ENCODE measurements at places on chromosomes 3 and 15.

- DNase-seq = no peak
These were observed 82.2 kb upstream of the VEPH1 start for GRCh38 chr3:157585386-157585785.

DNA sequence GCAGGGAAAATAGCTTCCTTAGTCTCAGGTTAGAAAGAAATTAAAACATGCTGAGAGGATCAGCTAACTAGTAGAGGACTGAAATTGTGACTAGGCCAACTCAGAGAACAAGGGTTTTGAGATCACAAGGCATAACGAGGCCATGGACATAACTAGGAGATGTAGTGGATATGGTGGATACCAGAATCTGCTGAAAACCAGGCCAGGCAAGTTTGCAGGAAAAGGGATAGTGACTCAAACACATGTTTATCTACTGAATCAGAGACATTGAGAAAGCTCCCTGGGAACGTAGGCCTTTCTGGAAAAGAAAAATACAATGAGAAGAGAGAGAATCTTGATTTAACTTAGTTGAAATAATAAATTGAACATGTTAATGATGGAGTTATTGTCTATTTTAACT is 326.5 kb upstream of the GBE1 start:
- no peak for DNase-seq

DNA sequence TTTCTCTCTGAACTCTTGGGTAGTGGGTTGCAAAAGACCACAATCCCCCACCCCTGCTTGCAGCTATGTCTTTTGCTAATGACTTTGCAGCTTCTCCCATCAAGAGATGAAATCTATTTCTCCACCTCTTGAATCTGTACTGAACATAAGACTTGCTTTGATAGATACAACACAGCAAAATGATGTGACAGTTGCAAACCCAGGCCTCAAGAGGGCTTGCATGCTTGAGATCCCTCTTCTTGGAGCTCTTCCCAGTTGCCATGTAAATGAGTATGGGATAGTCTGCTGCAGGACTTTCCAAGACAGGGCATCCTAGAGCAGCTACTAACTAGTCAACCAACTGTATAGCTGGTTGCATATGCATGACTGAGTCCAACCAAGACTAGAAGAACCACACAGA is 783.6 kb downstream of the PDCD6IP start:
- DNase-seq = no peak

DNA sequence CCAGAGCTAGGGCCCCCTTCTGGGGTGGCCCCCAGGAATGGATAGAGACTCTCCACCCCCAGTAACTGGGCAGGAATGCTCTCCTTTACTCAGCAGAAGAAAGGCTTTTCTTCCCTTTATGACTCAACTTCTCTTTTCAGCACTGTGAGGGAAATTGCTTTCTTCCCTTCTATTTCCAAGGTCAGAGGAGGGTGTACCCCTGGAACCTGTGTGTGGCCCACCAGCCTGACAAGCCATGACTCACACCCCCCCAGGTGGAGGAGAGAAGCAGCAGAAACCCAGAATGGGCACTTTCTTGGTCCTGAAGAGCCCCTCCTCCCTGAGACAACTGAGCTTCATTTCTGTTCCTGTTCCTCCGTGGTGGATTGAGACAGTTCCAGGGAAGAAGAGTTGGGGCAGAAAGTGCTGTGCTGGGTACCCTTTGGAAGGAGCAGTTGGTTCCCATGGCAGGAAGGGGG is 2.7 kb upstream of the ANKRD63 start:
- DNase-seq = no peak

DNA sequence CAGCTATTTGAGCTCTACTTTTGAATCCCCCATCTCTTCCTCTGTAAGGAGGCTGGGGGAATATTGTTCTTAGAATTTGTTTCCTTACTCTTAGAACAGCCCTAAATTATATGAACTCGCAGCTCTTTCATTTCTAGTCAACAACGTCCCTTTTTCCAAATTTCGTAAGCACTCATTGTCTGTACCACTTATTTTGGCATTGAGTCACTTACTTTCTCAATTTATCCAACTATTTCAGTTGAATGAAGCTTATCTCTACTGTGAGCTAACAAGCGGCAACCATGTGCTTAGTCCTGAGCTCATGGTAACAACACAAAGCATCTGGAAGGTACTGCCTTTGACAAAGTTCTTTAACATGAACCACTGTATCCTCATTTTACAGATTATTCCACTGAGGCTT is 191.1 kb downstream of the GREM1 start:
- no peak for DNase-seq

GRCh38 chr3:169143506-169143905 is 520.0 kb downstream of the MECOM start:
- DNase-seq = no peak

- no peak for DNase-seq
These were observed 55.6 kb upstream of the RGMA start for GRCh38 chr15:93144463-93145236.

GRCh38 chr3:143103652-143104051 is 15.9 kb upstream of the CHST2 start:
- DNase-seq = no peak

GRCh38 chr15:69149163-69149562 is 11.3 kb upstream of the GLCE start:
- no peak for DNase-seq

DNA sequence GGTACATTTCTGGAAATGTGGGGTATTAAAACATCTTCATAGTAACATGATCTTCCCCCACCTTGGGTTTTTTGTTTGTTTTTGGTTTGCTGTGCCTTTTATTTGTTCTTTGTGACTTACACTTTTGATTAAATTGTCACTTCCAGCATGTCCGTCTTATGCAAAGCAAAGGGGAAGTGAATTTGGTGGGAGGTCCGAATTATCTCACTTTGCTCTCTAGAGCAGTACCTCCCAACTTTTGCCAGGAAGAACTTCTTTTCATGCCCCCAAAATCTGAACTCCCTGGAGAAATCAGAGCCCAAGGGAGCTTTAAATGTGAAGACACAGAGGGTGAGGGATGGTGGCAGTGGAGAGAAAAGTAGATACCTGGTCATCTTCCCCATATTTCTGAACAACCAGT is 173.1 kb downstream of the IL5RA start:
- no peak for DNase-seq
